ENCODE measurements at places on chromosomes 12 and 14. TPM values are rescaled to one million over a fixed set of nuclear protein-coding genes. Genes with fewer than 3 reads are reported as not detected.

- no peak for DNase-seq
Measured at GRCh38 chr12:75870878-75871277, 160.7 kb downstream of the PHLDA1 start.

GRCh38 chr12:89111964-89112363, 240.3 kb downstream of the DUSP6 start:
- DNase-seq = no peak

DNA sequence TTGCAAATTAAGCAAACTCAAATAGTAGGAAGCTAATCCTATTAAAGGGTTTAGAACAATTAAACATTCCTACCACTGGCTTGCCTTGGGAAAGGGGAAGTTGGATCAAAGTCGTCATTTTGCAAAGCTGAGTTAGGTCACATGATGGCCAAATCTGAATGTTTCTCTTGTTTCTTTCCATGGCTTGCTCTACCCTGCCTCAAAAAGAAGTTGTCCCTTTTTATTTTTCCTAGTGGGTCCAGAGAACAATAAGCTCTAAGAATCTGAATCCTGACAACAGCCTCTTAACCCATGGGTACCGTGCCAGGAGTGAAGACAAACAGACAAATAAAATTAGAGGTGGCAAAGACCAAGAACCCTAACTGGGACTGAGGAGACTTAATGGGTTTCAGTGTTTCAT, 26.2 kb upstream of the NPFF start:
- no peak for DNase-seq

DNA sequence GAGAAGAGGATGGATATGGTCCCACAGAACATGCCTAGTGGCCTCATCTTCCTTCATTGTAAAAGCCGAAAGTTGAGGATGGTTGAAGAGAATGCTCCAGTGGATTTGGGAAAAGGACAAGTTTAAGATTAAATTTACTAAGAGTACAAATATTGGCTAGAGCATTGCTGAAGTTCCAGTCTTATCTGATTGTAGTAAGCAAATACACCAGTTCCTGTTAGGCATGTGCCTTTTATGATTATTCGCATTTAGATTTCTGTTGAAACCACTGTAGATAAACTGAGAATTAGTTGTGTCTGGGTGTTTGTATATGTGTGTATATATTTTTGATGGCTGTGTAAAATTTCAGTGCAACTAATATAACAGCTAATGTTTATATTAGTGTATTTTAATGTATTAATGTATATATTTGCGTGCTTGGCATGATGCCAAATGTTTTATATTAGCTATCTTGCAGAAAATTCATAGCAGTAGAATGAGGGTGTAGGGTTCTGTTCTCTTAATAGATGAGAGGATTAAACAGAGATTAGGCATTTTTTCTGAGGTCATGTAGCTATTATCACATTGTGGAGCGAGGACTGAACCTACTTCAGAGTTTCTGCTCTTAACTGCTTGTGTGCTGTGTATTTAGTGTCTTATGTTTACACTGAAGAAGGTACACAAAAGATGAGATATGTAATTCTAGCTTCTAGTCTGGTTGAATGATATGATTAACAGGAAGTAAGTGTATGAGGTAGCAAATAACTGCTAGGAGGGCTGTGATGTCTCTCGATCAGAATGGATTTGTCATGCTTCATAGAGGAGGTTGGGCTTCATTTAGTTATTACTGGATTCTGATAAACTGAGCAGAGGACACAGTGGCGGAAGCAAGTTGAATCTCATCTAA, 21.1 kb downstream of the FKBP3 start:
- no peak for DNase-seq

- no peak for DNase-seq
Measured at GRCh38 chr12:25362646-25363045, 111.9 kb upstream of the KRAS start.

DNA sequence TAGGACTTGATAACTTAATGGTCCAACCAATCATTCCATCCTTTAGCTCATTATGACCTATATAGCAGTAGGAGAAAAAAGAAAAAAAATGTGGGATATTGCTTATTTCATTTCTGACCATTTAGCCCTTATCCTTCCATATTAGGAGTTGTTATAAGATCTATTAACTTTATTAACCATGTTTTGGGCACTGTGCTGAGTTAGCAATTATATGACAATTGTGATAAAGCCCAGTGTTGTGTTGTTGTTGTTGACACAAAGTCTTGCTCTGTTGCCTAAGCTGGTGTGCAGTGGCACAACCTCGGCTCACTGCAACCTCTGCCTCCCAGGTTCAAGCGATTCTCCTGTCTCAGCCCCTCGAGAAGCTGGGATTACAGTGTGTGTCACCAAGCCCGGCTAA, 569.7 kb upstream of the FOXG1 start:
- no peak for DNase-seq

DNA sequence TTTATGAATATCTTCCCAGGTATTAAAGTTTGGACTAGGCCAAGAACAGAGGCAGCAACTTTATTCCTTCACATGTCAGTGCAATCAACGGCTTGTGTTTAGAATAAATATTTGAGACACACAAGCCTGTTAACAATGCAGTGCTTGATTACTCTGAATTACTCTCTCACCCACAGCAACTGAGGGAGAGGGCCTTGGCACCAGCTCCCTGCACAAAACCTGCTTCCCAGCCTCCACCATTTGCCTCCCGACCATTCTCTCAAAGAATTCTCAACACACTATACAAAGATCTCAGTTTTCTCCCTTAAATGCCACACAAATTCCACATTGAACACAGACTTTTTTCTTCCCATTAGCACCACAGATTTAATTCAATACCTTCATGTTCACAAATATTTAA, 77.0 kb downstream of the STON2 start:
- DNase-seq = no peak

- DNase-seq = no peak
Measured at GRCh38 chr14:54698501-54698900, 131.6 kb downstream of the SAMD4A start.

- peak; percentile 89 for DNase-seq
Measured at GRCh38 chr12:106022568-106023012, 116.2 kb downstream of the NUAK1 start.

GRCh38 chr12:5071496-5071895, 27.8 kb downstream of the KCNA5 start:
- no peak for DNase-seq

- no peak for DNase-seq
Measured at GRCh38 chr14:40218282-40218941, 786.2 kb upstream of the FBXO33 start.

- DNase-seq = no peak
Measured at GRCh38 chr14:33646692-33647260, 304.1 kb downstream of the EGLN3 start.

DNA sequence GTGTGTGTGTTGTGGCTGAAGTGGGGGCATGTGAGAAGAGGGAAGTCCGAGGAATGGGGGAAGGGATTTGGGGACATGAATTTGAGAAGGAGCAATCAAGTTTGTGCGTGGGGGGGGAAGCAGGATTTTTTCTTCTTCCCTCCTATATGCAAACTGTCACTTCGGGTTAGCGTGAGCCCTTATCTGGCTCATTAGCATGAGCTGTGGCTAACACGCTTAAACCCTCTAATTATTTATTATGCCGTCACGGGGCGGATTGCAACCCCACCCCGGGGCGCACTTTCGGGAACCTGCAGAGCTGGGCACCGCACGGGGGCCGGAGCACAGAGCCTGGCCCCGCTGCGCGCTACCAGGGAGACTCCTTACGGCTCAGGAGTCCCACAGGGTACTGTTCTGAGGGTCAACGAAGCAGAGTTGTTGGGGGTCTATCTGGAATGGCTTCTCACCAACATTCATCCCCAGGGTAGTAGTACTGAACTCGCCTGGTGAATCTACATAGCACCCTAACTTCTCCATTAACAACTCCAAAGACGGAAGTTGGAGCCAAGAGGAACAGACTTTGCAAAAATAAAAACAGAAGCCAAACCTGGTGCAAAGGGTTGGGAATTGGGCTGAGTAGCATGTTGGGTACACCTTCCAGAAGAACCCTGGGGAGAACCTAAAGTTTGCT, 6.4 kb upstream of the ASCL1 start:
- DNase-seq = no peak

DNA sequence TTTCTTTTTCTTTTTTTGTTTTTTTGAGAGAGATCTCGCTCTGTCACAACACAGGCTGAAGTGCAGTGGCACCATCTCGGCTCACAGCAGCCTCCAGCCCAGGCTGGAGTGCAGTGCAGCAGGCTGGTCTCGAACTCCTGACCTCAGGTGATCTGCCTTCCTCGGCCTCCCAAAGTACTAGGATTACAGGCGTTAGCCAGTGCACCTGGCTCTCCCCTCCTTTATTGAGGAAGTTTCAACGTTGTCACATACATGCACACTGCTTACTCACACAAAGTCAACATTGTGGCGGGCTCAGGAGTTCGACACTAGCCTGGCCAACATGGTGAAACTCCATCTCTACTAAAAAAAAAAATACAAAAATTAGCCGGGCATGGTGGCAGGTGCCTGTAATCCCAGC, 32.0 kb downstream of the EAPP start:
- no peak for DNase-seq

DNA sequence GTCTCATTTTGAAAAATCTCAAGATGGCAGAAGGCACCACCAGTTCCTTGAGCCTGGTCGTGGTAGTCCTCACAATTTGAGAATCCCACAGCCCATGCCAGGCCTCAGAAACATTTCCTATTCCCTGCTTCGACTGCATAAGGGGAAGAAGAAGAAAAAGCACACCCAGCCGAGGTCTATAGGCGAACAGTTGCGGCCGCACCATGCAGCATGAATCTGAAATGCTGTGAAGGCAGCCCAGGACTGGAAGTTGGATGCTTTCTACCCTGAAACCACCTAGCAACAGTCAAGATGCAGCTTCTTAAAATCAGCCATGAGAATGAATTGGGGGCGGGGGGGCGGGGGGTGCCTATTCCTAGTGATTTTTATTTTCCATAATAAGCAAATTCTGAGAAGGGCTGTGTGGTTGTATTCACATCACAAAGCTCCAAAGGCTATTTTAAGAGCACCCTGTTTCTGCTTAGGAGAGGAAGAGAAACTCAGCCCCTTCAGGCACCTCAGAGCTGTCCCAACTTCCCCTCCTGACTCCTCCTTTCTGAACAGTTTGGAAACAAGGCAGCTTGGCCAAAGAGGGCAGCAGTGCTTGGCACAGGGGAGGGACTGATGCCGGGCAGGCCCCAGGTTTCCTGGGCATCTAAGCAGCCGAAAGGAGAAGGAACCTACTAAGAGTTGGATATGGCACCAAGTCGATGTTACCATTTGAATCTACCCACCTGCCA, 172.5 kb upstream of the FOXN3 start:
- no peak for DNase-seq

DNA sequence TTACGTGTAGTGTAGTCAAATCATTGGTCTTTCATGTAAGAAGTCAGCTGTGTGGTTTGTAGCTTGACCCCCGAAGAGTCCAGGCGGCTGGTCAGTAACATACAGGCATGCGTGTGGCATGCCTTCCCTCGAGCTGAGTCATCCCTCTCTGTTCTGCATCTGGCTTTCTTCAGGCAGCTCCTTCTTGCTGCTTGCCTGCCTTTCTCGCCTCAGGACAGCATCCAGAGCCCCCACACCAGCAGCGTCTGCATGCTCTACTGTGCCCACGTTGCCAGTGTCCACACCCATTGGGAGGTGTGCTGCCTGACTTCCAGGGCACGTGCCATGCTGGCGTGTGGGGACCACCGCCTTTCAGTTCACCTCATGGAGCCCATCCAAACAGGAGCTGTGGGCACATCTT, 96.8 kb downstream of the EP400 start:
- no peak for DNase-seq

- DNase-seq = no peak
Measured at GRCh38 chr14:44982594-44982993, 20.6 kb downstream of the TOGARAM1 start.

DNA sequence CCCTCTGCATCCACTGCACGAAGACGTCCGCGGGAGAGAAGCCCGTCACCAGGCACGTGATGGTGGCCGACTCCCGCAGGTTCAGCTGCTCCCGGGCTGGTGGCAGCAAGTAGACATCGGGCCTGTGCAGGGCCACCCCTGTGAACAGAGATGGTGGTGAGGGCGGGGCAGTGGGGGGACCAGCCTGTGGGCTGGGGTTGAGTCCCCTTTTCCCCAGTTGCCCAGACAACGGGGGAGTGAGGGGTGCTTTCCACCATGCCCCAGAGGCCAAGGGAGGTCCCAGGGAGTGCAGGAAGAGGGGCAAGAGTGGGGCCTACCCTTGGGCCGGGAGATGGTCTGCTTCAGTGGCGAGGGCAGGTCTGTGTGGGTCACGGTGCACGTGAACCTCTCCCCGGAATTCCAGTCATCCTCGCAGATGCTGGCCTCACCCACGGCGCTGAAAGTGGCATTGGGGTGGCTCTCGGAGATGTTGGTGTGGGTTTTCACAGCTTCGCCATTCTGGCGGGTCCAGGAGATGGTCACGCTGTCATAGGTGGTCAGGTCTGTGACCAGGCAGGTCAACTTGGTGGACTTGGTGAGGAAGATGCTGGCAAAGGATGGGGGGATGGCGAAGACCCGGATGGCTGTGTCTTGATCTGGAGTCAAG, 328.3 kb downstream of the TMEM121 start:
- no peak for DNase-seq

DNA sequence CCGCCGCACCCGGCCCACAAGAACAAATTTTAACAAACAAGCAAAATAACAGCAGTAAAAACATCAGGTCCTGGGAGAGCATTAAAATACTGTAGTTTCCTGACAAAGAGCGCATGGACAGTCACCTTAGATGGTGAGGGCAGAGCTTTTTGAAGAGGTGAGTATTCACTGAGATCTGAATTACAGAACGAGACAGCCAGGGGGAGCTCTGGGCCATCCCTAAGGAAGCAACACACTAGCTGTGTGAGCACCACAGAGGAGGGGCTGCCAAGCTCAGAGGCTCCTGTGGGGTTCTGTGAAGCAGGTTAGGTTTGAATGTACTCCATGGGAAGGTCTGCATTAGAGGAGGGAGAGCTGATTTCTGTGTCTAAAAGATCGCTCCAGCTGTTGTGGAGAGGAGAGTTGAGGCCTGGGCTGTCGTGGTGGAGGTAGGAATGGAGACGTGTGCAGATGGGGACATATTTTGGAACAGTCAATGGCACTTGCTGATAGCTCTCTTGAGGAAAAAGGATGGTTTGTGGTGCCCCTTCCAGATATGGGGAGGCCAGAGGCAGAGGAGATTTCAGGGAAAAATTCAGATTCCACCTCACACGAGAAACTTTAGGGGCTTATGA, 72.9 kb downstream of the TRAFD1 start:
- DNase-seq = no peak

Gene MAP1LC3B2
- 4.5 TPM for polyA plus RNA-seq

Gene KLRC4
- polyA plus RNA-seq = not detected

Gene KRT73
- not detected for polyA plus RNA-seq

Gene OVCH1
- not detected for polyA plus RNA-seq

Gene SERPINA12
- polyA plus RNA-seq = not detected

Gene OR11H12
- not detected for polyA plus RNA-seq

Gene STYK1
- 0.58 TPM for polyA plus RNA-seq

Gene SLC39A2
- polyA plus RNA-seq = not detected
